ENCODE measurements at places on chromosomes 13 and 19.

- DNase-seq: peak; percentile 81
Measured at GRCh38 chr19:55080121-55080967, 4.7 kb downstream of the EPS8L1 start.

DNA sequence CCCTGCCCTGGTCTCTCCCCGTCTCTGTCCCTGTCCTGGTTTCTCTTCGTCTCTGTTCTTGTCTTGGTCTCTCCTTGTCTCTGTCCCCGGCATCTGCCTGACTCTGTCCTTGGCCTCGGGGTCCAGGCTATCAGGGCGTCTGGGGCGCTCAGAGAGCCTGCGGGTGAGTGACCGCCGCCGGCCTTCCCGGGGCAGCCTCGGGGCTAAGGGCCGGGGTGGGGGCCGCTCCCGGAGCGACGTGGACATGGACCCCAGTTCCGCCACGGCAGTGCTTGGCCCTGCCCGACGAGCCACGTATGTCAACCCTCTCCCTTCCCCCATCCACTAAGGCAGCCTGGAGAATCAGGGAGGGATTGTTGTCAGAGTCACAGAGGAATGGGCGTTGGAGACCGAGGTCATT is 14.8 kb downstream of the ARHGEF1 start:
- DNase-seq: no peak

DNA sequence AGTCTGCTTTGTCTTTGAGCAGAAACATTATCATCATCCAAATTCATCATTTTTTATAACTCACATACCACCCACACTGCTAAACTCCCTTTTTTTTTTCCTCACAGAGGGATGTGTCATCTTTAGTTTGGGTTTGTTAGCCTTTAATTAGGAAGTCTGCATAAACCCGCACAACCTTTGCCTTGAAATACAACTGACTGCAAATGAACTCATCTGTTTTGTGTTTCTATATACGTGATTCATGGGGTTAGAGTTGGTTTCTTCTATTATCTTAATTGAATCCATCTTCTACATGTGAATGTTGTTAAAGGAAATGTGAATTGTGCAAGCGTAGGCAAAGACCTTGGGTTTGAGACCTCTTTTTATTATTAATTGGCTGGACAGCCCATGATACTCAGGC is 102.7 kb downstream of the SLAIN1 start:
- DNase-seq: no peak

GRCh38 chr19:52518646-52519045 is 8.8 kb upstream of the ZNF808 start:
- no peak for DNase-seq

DNA sequence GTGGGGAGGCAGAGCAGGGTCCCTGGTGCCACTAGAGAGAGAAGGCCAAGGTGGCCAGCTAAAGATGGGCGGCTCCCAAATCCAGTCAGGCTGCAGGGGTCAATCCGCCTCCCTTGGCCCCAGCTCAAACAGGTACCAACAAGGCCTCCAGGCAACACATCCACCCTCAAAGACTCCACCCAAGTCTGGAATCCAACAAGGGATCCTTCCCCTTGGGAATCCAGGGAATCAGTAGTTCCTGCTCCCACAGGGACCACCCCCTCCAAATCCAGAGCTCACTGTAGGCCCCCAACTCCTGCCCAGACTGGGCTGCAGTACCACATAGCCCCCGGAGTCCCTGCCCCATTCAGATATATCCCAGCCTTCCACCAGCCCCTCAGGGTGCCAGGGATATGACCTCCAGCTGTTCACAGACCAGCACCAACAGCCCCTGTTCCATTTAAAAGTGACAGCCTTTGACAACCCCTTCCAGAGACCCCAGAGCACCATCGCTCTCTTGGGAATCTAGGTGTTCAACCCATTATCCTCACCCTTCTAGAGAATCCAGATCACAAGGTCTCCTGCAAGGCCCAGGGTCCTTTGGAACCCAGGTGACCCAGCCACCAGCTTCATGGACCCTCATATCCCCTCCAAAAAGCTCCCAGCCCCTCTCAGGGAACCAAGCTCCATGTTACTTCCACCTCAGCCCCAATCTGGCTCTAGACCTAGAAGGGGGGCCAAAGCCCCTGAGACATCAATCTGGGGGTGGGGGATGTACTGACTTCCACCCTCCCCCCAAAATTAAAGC is 3.2 kb downstream of the ERF start:
- no peak for DNase-seq

- DNase-seq: no peak
Measured at GRCh38 chr13:71829547-71829946, 37.5 kb downstream of the DACH1 start.

- DNase-seq: no peak
Measured at GRCh38 chr13:109012115-109012514, 382.7 kb downstream of the MYO16 start.

DNA sequence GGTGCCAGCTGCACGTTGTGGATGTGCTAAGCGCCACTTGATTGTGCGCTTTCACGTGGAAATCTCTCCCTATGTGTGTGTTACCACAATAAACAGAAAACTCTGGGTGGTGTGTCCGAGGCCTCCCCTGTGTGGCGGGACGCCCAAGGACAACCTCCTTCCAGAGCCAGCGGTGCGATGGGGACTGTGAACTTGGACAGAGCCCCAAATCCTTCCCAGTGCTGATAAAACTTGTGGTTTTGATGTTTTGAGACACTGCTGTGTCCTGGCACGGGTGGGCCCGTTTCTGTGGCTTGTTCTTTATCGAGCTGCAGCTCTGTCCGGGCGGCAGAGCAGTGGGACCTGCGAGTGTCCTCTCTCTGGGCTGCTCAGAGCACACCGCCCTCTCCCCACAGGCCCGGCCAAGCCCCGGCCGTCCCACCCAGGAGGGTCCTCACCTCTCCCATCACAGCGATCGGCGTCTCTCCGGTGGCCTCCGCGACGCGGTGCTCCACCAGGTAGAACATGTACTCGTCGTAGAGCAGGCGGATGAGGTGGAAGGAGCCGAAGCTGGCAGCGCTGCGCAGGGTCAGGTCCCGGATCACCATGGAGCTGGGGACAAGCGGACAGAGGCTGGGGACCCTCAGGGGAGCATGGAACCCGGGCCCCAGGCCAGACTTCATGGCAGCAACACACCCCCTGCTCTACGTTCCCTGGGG is 18.8 kb upstream of the RANBP3 start:
- no peak for DNase-seq

- no peak for DNase-seq
Measured at GRCh38 chr13:76887076-76887563, 915 bp upstream of the KCTD12 start.

DNA sequence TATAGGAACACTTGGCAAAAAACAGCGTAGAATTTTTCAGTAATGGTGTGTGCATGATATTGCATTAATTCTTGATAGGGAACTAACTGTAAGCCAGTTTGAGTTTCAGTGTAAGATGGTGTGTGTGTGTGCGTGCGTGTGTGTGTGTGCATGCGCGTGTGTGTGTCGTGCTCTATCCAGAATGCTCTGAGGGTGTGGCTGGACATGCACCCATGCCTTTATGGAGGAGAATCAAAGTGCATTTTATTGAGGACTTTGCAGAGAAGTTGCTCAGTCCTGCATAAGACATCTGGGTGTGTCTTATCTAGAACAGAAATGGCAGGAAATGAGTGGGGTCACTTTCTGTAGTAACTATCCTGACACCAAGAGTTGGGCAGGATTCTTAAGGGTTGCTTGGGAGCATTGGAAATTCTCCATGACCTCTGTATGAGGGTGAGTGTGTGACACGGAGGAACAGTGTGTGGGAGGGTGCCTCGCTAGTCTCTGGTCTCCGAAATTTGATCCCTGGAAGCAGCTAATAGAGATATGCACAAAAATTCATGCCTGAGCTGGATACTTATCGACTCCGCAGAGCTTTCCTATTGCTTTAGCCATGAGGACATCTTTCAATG is 252.2 kb downstream of the TSHZ3 start:
- DNase-seq: no peak

- DNase-seq: no peak
Measured at GRCh38 chr13:93502987-93503615, 276.5 kb downstream of the GPC6 start.

- no peak for DNase-seq
Measured at GRCh38 chr13:88656751-88657150, 985.6 kb downstream of the SLITRK5 start.

DNA sequence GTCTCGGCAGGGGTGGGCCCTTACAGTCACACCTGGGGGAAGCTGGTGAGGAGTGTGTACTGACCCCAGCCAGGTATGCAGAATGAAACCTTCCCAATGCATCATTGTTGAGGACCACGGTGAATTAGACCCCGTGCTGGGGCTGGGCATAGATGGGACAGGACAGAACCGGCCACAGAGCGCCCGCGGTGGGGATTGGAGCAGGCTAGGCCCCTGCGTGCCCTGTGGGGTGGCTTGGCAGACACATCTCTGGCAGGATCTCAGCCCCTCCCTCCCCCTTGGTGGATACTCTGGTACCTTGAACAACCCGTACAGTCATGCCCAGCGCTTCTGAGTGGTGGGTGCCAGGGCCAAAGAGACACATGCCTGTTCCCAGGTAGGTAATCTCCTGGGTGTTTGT is 200.6 kb downstream of the TEX29 start:
- no peak for DNase-seq

All from activated CD4-positive, alpha-beta T cell treated with anti-CD3 and anti-CD28 coated beads, Interleukin-10, Interleukin-2, amounts not matched to agents 100 ng/mL and 50 ng/mL, durations not matched to agents 16 hours and 8 hours (primary cell).